ENCODE measurements at places on chromosomes 3 and 15.

GRCh38 chr15:57031605-57032004, 113.2 kb downstream of the TCF12 start:
- DNase-seq, result no peak

DNA sequence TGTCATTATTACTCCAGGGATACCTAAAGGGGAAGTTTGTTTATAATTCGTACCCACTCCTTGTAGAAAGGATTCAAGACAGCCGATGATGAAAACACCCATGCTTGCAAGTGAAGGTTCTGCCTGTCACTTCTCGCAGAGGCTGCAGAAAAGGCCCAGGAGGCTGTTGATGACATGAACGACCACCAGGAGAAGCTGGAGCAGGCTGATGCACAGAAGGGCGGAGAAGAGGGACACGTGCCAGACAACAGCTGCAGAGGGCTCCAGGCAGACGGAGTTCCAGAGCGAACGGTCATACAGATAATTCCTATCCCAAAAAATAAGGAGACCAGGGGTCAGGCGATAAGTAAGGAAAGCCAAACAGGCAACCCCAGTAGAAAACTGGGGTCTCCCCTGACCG, 5.7 kb upstream of the DYNLT2B start:
- no peak for DNase-seq

DNA sequence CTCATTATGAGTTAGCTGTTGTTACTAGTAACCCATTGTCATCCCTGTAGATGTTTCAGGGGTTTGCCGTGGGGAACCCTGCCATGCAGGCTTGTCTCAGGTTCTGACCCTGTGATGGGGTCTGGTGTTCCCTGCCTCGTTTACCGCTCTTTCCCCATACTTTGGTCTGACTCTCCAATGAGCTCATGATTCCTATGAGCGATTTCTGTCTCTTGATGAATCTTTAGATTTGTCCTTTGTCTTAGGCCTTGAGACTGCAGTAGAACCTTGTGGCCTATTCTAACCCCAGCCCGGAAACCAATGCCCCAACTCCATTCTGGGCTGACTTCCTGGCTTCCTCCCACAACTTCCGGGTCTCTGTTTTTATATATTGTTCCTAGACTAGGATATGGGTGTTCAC, 11.3 kb upstream of the IQGAP1 start:
- peak; percentile 54 for DNase-seq

DNA sequence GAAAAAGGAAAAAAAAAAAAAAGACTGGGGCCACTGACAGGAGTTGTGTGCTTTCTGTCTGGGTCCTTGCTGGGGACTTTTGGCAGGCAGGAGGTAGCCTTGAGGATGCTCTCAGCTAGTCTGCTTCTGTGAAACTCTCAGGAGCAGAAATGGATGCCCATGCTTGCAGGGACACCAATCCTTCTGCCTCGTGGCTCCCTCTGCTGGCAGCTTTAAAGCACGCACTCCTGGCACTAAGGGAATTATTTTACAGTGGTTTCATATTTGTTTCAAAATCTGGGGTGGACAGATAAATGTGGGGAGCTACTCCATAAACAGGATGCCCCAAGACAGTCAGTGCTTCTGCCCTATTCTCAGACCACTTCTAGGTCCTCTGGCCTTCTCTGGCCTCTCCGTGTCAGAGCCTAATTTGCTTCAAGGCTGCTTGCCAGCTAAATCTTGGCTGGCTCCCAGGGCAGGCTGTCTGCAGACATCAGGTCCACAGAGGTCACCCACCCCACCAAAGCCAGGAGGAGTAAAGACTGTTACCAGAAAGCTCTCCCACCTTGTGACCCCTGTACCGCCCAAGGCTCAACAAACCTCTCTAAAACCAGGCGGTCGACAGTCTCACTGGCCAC, 17.1 kb downstream of the TRAIP start:
- DNase-seq, result peak; percentile 73

DNA sequence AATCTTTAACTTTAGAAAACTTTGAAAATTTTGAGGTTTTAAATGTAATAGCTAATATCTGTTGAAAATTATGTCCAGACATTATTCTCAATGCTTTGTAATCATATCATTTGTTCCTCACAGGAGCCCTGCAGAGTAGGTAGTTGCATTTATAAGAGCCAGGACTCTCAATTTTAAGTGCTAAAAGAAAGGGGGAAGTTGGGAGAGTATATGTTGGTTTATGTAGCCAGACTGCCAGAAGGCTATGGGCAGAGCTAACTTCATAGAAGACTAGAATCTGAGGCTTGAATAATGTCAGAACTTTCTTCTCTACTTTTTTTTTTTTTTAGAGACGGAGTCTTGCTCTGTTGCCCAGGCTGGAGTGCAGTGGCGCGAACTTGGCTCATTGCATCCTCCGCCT, 9.1 kb downstream of the VPS8 start:
- no peak for DNase-seq

- DNase-seq, result no peak
These were observed 176.5 kb upstream of the LYSMD4 start for GRCh38 chr15:99909592-99910295.

GRCh38 chr15:38367476-38367875, 86.5 kb upstream of the FAM98B start:
- DNase-seq, result no peak

GRCh38 chr3:94626573-94626972, 563.7 kb downstream of the NSUN3 start:
- DNase-seq, result no peak

- DNase-seq, result no peak
These were observed 8.1 kb upstream of the MUC13 start for GRCh38 chr3:124942613-124943012.

DNA sequence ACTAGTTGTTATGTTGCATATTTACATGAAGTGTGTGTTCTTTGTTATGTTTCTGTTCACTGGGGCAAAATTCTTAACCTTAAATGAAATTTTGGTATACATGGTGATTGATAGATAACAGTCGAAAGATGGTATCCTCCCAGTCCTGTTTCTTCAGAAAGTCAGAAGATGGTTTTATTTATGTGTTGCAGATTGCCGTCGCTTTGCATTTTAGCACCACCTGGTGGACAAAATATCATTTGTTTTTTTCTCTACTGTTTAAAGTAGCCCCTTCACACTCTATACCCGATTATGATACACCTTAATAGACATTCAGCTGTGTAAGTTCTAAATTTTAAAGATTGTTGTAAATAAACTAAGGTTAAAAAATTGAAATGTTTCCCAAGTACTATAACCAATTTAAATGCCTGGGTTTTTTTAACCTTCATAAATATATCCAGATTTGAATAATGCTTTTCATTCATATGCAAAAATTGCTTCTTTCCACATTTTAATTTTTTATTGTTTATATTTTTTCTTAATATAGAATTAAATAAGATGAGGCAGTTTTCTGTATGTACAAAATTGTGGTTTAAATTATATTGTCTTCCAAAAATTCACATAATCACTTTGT, 152.2 kb downstream of the ALCAM start:
- DNase-seq, result peak; percentile 19

- no peak for DNase-seq
These were observed 154.6 kb downstream of the EEFSEC start for GRCh38 chr3:128307781-128308469.

- DNase-seq, result no peak
These were observed 587 bp upstream of the TNK2 start for GRCh38 chr3:195908694-195909581.

DNA sequence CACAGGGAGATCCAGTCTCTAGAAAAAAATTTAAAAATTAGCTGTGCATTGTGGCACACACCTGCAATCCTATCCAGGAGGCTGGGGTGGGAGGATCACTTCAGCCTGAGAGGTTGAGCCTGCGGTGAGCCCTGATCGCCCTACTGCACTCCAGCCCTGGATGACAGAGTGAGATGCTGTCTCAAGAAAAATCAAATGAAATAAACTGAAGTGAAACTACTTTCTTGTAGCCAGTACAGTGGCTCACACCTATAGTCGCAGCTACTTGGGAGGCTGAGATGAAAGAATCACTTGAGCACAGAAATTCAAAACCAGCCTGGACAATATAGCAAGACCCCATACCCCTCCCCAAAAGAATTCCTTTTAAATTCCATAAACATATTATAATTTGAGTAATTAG, 35.4 kb downstream of the SMARCC1 start:
- DNase-seq, result no peak

- no peak for DNase-seq
These were observed 54.0 kb downstream of the DAPK2 start for GRCh38 chr15:63992300-63992699.

GRCh38 chr3:58638591-58638990, 28.0 kb downstream of the FAM3D start:
- no peak for DNase-seq

DNA sequence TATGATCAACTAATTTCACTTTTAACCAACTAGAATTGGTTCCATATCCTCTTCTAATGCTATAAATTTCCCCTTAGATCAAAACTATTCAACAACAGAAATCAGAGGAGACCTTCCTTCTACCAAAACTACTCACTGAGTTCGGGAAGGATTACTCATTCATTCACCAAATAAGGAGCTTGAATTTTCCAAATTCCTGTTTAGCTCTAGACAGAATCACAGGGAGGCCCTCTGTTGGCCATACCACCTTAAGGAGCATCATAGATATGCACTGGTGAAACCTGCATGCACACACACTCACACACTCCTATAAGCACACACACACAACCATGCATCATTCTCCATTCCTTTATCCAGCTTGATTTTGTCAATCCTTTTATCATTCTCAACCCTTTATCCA, 49.0 kb downstream of the SUCLG2 start:
- DNase-seq, result no peak

- no peak for DNase-seq
These were observed 12.5 kb downstream of the TNFAIP8L3 start for GRCh38 chr15:51082246-51082645.

GRCh38 chr3:122343654-122344053, 18.6 kb downstream of the CSTA start:
- no peak for DNase-seq

DNA sequence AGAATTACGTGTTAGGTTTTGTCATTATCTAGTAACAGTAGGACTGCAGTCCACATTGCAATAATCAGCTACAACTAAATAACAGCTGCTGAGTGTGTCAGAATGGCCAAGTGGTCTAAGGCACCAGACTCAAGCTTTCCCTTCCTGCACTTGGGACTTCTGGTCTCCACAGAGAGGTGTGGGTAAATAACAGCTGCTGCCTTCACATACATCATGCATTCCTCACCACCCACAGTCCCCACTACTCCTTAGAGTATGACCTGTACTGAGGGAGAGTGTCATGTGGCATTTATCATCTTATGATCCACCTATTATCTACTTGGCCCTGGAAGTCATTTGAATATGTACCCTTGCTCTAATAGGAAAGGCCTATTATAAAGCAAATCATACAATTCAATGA, 22.2 kb upstream of the ZMAT3 start:
- DNase-seq, result no peak

- no peak for DNase-seq
These were observed 3.9 kb downstream of the C3orf22 start for GRCh38 chr3:126554560-126555525.

DNA sequence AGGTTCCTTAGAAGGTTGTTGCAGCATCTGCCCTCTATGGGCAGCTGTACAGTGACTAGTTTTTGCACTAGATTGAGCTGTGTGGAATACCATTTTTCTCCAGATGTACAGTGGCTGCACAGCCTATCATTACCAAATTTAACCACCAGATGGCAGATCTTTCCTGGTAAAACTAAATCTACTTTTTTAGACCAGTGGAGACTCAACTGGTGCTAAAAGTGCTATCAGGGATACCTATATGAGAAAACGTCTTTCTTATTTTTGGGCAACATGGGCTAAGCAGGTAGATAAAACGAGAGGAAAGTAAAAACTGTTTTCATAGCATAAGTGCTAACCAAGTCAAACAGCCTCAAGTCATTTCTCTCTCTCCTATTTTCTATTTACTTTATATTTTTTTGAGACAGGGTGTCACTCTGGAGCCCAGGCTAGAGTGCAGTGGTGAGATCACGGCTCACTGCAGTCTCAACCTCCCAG, 21.2 kb downstream of the IGSF10 start:
- DNase-seq, result no peak

GRCh38 chr3:180409170-180409569, 192.8 kb upstream of the TTC14 start:
- no peak for DNase-seq

GRCh38 chr3:52833202-52833601, 1.6 kb downstream of the MUSTN1 start:
- DNase-seq, result no peak

GRCh38 chr3:160707187-160707794, 30.3 kb downstream of the ARL14 start:
- DNase-seq, result no peak

DNA sequence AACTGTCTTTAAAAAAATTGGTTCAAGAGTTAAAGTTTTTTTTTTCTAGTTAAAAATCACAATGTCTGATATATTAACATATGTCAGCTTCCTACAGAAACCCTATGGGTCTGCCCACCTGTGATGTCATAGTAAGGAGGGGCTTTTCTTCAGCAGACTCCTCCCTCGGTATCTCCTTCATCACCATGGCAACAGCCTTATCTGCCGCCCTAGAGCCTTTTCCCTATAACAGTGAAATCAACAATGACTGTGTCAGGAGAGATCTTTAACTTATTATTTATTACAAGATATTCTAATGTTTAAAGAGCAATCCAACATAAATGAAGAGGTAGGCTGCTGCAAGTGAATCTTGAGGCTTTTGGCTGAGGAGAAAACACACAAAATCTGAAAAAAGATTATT, 138.7 kb downstream of the PEX5L start:
- DNase-seq, result peak; percentile 1

DNA sequence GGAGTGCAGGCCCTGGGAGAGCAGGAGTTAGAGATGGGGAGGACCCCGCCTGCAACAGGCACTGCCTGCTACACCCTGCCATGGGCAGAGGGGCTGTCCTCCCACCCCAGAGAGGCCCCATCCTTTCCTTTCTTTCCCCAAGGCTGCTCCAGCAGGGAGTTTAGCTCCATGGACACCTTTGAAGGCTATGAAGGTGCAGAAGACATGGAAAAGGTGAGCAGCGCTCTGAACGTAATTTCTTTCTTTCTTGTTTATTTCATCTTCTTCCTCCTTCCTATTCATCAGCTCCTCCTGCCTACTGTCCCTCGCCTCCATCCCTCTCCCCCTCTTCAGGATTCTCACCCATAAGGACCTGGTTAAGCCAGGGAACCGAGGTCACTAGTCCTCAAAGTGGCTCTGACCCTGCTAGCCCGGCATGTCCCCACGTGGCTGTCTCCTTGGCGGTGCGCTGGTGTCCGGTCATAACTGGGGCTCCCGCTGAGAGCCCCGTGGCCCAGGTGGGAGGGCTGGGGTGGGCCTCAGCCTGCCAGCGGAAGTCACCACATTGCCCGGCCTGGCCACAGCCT, 16.0 kb upstream of the ADIPOQ start:
- no peak for DNase-seq

DNA sequence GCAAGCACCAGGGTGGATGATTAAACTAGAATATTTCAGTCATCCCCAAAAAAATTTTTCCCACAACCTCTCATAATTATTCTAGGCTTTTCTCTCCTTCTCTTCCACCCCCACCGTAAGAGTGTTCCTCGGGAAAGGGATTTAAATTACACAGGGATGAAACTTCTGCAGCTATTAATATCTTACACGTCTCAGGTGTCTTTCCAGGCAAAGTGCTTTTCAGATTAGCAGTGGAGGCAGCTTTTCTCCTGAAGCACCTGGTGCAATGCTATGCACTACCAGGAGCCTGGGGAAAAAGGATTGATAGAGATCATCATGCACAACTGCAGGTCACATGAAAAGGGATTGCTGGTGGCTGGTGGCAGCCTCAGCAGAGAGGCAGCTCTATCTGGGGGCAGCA, 250.4 kb downstream of the NTRK3 start:
- no peak for DNase-seq

Data from activated CD4-positive, alpha-beta T cell treated with anti-CD3 and anti-CD28 coated beads, Interleukin-2, amount 50 U/mL, for 24 hours (primary cell).